Amygdala (tissue), 56 donors: ENCODE measurements at places on chromosomes 5 and 9.

DNA sequence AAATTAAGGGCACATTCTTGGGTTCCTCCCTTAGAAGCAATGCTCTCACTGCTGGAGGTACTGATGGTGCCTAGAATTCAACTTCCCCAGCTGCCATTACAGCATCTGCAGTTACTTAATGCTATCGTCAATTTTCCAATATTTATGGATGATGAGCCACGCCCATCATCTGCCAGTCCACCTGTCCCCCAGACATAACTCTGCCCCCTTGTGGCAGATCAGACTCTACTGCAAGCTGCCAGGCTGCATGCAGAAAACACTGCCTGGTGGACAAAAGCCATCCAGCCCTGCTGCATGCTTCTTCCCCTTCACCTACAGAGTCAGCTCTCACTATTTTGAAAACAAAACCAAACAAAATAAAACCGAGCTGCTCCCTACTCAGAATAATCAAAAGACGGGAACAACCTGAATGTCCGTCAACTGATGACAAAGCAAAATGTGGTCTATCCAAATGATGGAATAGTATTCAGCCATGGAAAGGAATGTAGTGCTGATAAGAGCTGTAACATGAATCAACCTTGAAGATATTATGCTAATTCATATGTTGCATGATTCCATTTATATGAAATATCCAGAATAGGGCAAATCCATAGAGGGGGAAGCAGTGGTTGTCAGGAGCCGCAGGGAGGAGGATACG lies 66.4 kb downstream of the RETREG1 start:
- DNase-seq = no peak

- no peak for DNase-seq
Measured at GRCh38 chr9:124399323-124399967, 15.8 kb downstream of the PSMB7 start.

DNA sequence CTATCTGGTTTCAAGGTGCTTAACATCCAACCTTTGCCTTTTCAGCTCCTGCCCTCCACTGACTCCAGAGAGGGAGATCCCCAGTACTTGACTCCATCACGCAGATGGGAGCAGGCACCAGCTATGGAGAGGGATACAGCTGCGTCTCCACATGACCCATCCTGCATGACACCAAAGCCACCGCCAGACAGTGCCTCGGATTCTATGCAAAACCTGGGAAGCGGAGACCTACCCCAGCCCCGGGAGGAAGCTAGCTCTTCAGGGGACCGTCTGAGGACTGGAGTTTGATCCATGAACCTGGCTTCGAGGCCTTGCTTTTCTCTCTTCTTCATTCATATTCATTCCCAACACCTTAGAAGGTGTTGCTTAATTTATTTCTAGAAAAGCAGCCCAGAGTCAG lies 24.8 kb downstream of the HRH2 start:
- DNase-seq = no peak

DNA sequence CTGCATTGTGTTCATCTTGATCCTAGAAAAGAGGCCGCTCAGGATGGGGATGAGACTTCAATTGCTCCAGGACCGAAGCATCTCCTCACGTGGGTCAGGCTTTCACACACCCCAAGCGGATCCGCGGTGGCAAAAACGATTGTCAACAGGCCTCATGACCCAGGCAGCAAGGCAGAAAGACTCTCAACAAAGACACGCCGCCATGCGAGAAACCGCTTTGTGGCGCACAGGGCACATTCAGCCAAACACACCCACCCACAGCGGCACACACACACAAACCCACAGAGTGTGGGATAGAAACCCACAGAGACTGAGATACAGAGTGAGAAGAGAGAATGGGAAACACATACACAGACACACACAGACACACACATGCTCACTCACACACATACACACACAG lies 483.4 kb downstream of the SPATA31A7 start:
- DNase-seq = no peak

DNA sequence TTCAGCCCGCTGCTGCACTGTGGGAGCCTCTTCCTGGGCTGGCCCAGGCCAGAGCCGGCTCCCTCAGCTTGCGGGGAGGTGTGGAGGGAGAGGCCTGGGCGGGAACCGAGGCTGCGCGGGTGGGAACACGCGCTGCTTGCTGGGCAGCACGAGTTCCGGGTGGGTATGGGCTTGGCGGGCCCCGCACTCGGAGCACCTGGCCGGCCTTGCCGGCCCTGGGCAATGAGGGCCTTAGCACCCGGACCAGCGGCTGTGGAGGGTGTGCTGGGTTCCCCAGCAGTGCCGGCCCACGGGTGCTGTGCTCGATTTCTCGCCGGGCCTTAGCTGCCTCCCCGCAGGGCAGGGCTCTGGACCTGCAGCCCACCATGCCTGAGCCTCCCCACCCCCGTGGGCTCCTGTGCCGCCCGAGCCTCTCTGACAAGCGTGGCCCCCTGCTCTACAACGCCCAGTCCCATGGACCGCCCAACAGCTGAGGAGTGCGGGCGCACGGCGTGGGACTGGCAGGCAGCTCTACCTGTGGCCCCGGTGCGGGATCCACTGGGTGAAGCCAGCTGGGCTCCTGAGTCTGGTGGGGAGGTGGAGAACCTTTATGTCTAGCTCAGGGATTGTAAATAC lies 1366.4 kb upstream of the NUDT12 start:
- DNase-seq = no peak

GRCh38 chr9:69899491-69899890 lies 78.9 kb downstream of the CFAP95 start:
- DNase-seq = no peak

DNA sequence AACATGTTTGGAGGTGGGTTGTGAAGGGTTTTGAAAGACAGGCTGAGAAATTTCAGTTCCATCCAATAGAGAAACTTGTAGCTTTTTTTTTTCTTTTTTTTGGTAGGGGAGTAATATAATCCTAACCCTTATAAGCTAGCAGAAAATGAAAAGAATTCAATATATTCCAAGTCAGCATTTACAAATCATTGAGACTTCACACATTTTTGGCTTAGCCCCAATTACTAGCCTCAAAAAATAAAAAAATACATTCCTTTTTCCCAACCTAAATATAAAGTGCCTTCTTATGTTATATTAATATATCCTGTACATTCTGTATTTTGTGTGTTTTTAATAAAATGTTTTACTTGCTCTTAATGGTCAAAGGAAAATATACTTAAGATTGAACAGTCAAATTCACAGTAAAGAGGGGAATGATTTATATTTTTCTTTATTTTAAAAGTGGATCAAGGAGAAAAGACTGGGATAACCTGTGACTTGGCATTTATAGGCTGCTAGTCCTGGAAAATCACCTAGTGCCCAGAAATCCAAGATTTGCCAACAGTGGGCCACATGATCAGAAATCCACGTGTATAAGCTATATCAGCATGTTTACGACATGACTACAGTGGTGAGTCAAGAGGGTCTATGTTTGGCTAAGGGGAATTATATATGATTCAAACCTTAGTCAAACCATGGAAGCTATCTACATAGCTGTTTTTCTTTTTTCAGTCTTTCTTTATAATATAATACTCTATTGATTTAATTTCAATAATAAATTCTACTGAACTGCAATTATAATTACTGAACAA lies 14.5 kb downstream of the HACD4 start:
- no peak for DNase-seq

DNA sequence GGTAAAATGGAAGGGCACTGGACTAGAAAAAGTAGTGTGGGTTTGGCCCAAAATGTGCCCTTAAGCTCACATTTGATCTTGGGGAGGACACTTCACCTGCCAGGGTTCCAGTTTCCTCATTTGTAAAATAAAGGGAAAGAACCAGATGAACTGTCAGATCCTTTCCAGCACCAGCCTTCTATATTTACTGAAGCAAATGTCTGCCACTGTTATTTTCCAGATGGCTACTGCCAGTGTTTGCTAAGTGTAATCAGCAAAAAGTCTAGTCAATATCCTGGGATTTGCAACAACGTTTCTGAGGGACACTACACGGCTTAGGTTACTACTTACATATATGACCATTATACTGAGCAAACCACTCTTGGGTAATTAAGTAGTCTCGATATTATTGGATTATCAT lies 340.3 kb downstream of the KCNN2 start:
- no peak for DNase-seq

GRCh38 chr5:142461028-142461590 lies 136.3 kb upstream of the SPRY4 start:
- DNase-seq = no peak

- no peak for DNase-seq
Measured at GRCh38 chr9:124863371-124863871, 1.5 kb downstream of the ARPC5L start.
